Ovary (tissue), 10 donors: ENCODE measurements at places on chromosomes 7 and 10. TPM values are rescaled to one million over a fixed set of nuclear protein-coding genes. Genes with fewer than 3 reads are reported as not detected.

NPFFR1 gene
- 0.04 TPM for polyA plus RNA-seq

C1QL3 gene
- polyA plus RNA-seq = not detected

TSPAN15 gene
- polyA plus RNA-seq = 5.1 TPM

DNA sequence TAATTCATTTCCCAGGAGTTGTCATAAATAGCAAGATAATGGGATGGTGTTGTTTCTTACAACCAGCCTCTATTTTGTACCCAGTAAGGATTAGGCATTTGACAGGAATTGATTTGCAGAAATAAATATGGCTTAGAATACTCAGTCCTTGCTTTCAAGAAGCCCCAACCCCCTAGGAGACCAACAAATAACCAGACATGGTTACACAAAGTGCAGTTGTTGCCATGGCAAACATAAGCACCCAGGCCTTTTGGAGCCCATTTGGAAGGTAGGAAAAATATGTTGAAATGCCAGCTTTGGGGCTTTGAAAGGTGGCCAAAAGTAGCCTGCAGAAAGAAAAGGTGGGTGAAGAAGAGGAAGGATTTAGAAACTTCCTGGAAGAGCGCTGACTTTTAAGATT, 397.5 kb downstream of the CDC14C start:
- no peaks in the 10 kb centered on the region for H3K36me3 ChIP-seq
- no peak overlapping the region for H3K27ac ChIP-seq
- no peaks in the 10 kb centered on the region for H3K27me3 ChIP-seq
- no peak for DNase-seq

GRCh38 chr10:37222046-37222445, 96.6 kb downstream of the ANKRD30A start:
- H3K4me1 ChIP-seq = no peaks in the 10 kb centered on the region
- no peaks in the 10 kb centered on the region for H3K36me3 ChIP-seq
- H3K27me3 ChIP-seq = no peaks in the 10 kb centered on the region

DNA sequence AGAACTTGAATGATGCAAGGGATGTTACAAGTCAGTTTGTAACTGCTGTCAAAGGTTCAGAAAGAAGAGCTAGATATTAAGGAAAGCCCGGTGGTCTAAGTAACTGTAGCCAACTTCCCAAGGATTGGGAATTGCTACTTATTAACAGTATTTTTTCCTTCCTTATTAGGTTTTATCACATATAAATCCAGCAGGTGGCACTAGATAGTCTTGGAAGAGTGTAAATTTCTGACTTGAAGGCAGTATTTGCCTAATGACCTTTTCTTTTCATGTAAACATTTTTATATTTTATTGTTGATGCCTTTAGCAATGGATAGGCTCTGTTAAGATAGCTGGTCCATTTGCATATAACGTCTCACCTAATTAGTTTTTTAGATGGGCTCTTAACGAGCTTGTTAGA, 51.2 kb downstream of the ANLN start:
- H3K27me3 ChIP-seq = no peaks in the 10 kb centered on the region
- H3K36me3 ChIP-seq = no peaks in the 10 kb centered on the region
- DNase-seq = no peak
- H3K4me3 ChIP-seq = no peak overlapping the region
- peaks cover 4% of the 10 kb centered on the region for H3K4me1 ChIP-seq

GRCh38 chr10:48309711-48310226, 3.3 kb downstream of the MAPK8 start:
- peaks cover 13% of the 10 kb centered on the region for H3K4me1 ChIP-seq
- H3K4me3 ChIP-seq = no peak overlapping the region
- H3K36me3 ChIP-seq = no peaks in the 10 kb centered on the region
- no peak overlapping the region for H3K27ac ChIP-seq
- no peaks in the 10 kb centered on the region for H3K27me3 ChIP-seq

- no peak for DNase-seq
- H3K27me3 ChIP-seq = no peaks in the 10 kb centered on the region
- H3K27ac ChIP-seq = no peak overlapping the region
- no peak overlapping the region for H3K4me3 ChIP-seq
Observed at GRCh38 chr10:62062752-62063512, 161.4 kb downstream of the ARID5B start.

DNA sequence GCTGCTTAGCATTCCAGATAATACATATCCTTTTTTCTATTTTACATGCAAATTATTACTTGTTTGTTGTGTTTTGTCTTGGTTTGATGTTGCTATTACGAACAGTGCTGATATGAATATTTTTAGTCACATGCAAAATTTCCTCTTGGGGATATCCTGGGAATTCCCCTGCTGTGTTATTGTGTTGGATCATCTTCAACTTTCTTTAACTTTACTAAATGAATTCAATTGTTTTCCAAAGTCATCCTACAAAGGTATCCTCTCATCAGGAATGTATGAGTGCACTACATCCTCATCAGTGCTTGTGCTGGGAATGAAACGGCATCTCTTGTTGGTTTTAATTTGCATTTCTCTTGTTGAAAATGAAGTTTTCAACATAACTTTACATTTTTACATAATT, 87.1 kb downstream of the AASS start:
- H3K36me3 ChIP-seq = no peaks in the 10 kb centered on the region
- H3K4me1 ChIP-seq = no peaks in the 10 kb centered on the region
- no peak overlapping the region for H3K4me3 ChIP-seq
- no peak for DNase-seq

GRCh38 chr7:74093671-74094223, 10.1 kb downstream of the LIMK1 start:
- H3K36me3 ChIP-seq = no peaks in the 10 kb centered on the region
- peaks cover 16% of the 10 kb centered on the region for H3K4me1 ChIP-seq
- DNase-seq = peak; percentile 49
- no peak overlapping the region for H3K27ac ChIP-seq
- H3K4me3 ChIP-seq = no peak overlapping the region

- H3K27me3 ChIP-seq = no peaks in the 10 kb centered on the region
- no peak for DNase-seq
- no peak overlapping the region for H3K4me3 ChIP-seq
- no peaks in the 10 kb centered on the region for H3K36me3 ChIP-seq
- H3K27ac ChIP-seq = no peak overlapping the region
Observed at GRCh38 chr7:143048827-143049226, 3.3 kb upstream of the OR6V1 start.

GRCh38 chr10:24012249-24012803, 196.6 kb upstream of the KIAA1217 start:
- no peaks in the 10 kb centered on the region for H3K36me3 ChIP-seq
- no peak overlapping the region for H3K27ac ChIP-seq
- no peak overlapping the region for H3K4me3 ChIP-seq
- H3K4me1 ChIP-seq = no peaks in the 10 kb centered on the region
- H3K27me3 ChIP-seq = no peaks in the 10 kb centered on the region

DNA sequence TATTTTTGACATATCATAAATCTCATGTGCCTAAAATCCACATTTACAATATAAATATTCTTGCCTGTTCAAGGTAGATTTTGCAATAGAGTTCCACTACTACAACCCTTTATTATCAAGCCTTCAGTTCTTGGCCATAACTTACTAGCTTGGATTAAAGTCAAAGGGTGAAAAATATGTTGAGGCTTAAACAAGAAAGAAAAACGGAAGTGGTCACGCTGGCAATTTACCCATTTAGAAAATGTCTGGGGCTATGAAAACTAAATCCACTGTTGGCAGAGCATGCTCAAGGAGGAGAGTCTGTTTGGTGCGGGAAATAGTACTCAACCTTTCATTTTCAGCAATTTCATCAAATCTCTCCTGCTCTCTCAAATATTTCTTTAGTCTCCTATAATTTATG, 209.8 kb upstream of the RHOBTB1 start:
- H3K36me3 ChIP-seq = no peaks in the 10 kb centered on the region
- H3K27me3 ChIP-seq = no peaks in the 10 kb centered on the region
- H3K4me1 ChIP-seq = no peaks in the 10 kb centered on the region
- no peak overlapping the region for H3K4me3 ChIP-seq
